ENCODE measurements at places on chromosomes 7 and 10.

DNA sequence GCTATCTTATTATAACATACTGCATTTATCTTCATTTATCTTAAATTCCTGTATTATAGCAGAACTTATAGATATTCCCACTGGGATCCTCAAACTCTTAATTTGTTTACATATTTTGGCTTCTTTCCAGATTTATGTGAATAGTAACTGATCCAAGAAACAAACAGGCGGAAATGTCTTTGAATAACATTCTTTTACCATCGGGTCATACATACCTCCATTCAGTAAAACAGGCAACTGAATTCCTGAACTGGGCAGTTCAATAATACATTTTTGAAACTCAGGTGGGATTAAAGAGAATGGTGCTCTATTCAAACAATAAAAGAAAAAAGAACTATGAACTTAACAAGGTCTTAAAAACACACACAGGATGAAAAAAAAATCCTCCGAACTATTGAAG is 337.4 kb downstream of the CRPPA start:
- DNase-seq: no peak

DNA sequence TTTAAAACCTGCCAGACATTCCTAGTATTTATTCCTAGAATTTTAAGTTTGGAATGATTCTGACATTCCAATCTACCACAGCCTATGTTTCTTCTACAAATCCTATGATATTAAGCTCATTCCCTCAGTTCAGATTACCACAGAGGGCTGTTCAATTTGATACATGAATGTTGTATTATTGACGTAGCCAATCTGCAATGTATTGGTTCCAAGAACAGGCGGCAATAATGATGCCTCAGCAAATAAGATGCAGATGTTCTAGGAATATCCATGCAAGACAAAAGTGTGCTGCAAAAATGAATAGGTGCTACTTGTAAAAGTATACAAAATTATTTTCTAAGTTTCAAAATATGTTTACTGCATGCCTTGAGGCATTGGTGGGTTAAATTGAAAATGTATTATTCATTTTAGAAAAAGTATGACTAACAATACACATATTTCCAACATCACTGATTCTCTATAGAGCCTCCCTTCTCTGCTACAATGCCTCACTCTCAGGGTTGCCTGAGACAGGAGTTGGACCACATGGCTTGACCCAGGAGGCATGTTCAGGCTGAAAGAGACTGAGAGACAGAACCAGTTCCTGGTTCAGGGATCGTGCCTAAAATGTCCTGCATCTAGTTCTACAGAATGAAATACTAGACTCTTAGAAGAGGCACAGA is 94.1 kb upstream of the CREB5 start:
- no peak for DNase-seq

DNA sequence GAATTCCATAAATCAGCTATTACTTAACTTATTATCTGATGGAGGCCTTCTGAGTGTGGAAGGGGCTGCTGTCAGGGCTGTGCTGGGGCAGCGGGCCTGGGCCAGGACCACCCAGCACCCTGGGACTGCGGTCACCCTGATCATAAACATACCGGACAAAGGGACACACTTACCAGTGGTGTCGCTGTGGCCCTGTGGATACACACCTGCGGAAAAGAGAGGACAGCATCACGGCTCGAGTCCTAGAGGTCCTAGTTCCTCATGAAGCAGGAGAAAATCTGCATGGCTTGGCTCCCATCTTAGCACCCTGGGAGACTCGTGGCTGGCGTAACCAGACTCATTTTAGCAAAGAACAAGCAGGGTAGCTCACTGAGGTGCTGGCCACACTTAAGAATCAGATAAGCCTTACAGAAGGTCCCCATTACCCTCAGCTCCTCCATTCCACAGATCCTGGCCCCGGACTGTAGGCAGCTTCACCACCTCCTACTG is 17.7 kb downstream of the IL15RA start:
- DNase-seq: no peak

- no peak for DNase-seq
These were observed 255.4 kb upstream of the PITRM1 start for GRCh38 chr10:3427950-3428354.

GRCh38 chr7:28695300-28696295 is 262.5 kb downstream of the TRIL start:
- DNase-seq: no peak

DNA sequence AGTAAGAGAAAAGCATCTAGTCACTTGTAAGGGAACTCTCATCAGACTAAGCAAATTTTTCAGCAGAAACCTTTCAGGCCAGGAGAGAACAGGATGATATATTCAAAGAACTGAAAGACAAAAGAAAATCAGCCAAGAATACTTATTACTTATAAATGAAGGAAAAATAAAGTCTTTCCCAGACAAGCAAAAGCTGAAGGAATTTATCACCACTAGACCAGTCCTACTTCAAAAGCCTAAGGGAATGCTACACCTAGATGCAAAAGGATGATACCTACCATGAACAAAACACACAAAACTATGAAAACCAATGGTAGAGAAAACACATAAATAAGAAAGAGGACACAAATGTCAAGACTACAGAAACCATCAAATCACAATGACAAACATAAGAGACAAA is 126.6 kb upstream of the ABCB5 start:
- no peak for DNase-seq

GRCh38 chr7:39609113-39609934 is 14.0 kb upstream of the RALA start:
- DNase-seq: no peak

DNA sequence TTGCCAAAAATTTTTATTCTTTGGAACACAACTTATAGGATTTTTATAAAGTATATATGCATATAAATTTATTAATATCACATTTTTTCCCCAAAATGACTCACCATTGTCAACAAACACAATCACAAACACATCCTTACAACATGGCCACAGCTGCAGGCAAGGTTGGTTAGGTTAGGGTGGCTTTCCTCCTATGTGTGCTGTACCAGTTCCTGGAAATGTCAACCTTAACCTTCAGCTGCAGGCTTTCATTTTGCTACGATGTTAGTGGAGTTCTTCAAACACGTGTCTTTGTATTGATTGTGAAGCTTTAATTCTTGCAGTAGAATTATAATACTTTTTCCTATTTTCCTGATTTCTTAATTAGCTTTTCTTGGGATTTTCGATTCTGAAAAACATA is 185.8 kb downstream of the PTEN start:
- DNase-seq: no peak

- no peak for DNase-seq
These were observed 170.9 kb downstream of the CDK14 start for GRCh38 chr7:90766814-90767564.

DNA sequence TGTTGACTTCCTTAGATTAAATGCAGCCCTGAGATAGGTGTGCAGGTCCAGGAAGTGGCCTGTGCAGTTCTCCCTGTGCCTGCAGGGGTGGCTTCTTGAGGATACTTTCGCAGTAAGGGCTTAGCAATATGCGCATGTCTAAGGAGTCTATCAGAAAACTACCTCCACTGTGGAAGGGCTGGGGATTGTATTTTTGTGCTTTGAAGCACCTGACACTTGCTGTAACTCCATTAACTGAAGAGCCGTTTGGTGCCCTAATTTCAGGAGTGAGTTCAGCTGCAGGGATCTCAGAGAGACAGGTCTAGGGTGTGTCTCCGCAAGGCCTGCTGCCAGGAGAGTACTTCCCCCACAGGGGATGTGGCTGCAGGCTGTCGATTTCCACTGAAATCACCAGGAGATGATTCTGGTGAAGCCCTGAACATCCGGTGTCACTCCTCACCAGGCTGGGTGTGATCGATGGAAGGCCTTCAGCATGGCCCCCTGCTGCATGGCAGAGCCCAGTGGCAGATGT is 35.5 kb downstream of the IKZF1 start:
- DNase-seq: no peak

GRCh38 chr10:111837985-111838384 is 345.6 kb downstream of the GPAM start:
- DNase-seq: no peak

DNA sequence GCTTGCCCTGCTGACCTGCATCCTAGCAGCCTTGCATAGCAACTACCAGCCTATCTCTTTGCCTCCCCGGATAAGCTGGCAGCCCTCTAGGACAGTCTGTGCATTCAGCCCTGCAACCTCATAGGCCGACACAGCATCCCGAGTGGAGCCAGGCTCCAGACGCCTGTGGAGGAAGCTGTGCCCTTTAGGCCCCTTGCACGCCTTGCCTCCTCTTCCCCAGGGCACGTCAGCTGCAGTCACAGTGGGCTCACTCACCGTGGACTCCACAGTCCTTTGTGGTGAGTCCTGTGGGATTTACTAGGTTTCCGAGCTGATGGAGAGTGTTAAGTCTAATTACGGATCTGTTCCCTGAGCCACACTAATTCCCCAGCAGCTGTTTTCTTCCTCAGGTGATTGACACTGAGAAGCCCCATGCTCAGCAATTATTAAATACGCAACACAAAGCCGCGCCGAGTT is 540.0 kb downstream of the TCERG1L start:
- no peak for DNase-seq

DNA sequence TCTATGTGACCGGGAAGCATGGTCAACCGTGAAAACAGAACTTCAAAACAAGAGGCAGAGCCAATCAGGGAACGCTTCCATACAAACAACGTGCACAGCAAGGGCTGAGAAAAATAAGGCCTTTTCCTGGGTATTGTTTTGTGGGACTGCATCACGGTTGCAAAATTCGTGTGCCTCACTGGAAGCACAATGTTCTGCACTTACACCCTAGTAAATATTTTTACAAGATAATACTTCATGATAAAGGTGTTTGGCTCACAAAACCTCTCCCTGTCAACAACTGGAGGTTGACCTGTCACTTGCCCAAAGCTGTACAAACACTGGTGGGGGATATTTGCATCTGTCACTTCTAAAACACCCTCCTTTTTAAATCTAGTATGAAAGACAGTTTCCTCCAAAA is 37.0 kb downstream of the KLF6 start:
- DNase-seq: no peak

GRCh38 chr10:77188000-77188395 is 449.6 kb downstream of the KCNMA1 start:
- DNase-seq: no peak

GRCh38 chr10:24519950-24520349 is 203.7 kb downstream of the ARHGAP21 start:
- no peak for DNase-seq

DNA sequence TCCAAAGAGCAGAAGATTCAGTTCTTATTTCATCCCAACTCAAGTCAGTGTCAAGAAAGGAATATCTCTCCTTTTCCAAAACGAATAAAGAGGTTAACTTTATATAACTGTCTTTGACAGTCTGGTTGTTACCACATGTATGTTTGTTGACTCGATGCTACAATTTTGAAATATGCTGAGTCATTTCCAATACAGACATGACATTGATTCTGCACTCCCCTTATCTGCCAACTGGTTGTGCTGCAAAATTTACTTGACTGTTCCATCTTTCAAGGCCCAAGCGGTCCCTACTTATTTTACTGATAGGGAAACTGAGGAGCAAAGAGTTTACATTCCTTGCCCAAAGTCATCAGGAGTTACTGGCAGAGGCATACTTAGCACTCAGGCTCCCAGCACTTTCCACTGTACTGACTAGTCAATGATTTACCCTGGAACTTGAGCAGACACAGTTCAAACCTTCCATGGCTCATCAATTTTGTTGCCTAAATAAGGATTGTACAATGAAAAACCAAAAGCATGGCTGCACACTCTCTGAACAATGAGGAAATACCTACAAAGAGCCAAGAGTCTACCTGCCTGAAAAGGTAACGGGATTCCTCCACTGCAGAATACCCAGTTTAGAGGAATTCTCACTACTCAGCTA is 52.8 kb downstream of the ABLIM1 start:
- DNase-seq: no peak

DNA sequence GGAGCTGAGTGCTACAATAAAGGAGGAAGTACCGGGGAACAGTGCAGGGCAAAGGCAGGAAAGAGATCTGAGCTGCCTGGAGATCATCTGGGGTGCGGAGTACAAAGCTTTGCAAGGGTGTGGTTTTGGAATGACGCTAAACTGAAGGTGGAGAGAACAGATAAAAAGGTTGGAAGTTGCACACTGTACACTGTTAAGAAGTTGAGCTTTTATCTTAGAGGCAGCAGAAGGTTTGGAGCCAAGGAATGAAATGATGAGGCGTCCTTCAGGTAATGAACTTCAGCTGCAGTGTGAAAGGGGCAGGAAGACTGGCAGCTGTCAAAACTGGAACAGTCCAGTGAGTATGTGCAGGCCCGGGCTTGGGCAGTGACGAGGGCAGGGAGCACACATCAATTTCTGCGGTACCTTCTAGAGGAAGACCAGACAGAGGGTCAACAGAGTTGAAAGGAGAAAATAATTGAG is 7.2 kb upstream of the ANKRD61 start:
- no peak for DNase-seq

GRCh38 chr10:119416855-119417254 is 125.7 kb downstream of the RGS10 start:
- peak; percentile 28 for DNase-seq

GRCh38 chr10:96440361-96441292 is 73.1 kb downstream of the TLL2 start:
- no peak for DNase-seq

DNA sequence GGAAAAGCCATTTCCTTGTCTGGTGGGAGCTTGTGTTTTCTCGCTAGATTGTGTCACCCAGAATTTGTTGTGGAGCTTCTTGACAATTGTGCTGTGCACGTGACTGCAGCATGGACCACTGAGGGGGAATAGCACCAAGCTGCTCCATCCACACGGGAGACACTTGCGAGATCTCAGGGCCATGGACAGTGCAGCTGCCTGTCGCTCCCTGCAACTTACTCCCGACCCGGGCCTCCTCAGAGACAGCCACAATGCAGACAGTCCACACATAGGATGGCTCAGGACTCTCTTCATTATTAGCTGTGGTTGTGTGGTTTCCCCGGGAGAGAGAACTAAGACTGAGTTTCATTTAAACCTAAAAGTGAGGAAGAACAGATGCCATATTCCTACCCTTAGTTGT is 673.2 kb upstream of the GALNT17 start:
- DNase-seq: no peak

DNA sequence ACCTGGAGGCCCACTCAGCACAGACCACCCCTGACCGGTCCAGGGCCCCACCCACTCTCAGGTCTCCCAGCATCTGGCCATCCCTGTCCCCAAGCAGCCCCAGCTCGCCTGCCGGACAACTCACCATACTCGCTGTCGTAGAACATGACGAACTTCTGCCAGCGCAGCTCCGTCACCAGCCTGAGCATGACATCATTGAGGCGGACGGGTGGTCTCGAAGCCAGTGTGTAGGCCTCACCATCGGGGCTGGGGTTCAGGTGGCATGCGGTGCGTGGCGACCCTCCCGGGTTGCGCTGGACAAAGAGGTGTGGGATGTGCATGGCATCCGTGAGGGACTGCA is 160.4 kb downstream of the GRID1 start:
- no peak for DNase-seq

- DNase-seq: no peak
These were observed 93.0 kb upstream of the SORCS3 start for GRCh38 chr10:104548090-104548489.

DNA sequence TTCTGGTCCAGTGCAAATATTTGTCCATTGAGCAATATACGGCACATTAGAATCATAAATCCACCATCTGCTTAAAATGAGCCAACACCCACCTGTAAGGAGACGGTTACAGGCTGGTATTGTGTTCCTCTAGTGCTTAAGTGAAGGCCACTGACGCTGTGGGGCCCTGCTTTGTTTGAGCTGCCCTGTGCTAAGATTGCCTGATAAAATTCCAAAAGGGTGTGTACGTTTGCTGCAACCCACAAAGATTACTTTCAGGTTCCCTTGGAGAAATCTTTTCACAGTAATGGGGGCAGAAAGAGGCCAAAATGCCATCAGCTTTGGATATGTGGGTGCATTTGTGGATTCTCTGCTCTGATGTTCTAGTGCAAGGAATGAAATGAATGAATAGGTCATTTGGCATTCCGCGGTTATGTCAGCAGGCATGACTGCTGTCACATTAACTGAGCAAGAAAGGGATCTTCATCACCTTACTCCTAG is 34.4 kb downstream of the AGR3 start:
- no peak for DNase-seq
